ENCODE measurements at places on chromosomes 5 and 9.

DNA sequence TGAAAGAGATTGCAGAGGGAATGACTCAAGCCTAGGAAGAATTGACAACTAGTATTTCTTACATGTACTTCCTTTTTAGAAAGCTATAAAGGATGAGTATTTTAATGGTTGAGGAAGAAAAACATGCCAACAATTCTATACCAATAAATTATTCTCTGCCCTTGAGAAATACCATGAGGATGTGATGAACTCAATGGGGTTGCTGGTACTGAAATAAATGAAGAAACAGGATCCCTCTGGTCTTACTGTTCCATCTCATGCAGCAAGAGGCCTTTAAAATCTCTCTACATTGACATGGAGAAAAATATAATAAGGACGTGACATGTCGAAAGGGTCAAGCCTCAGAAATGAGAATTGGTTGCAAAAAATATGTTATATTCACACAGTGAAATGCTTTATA is 477.3 kb downstream of the GABRG2 start:
- no peak for DNase-seq

- DNase-seq, result no peak
Observed at GRCh38 chr9:31390403-31391025, 993.9 kb upstream of the ACO1 start.

DNA sequence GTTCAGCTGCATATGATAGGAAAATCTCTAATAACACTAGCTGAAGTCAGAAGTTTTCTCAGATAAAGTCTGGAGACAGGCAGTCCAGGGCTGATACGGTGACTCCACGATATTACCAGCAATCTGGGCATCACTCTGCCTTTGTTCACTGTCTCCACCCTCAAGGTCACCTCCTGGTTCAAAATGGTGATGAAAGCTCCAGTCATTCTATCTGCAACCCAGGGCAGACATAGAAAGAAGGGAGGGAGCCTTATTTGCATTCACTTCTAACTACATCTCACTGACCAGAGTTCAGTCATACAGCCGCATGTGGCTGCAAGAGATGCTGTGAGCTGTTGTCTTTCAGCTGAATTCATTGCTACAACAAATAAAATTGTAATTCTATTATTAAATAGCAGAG is 22.4 kb upstream of the GPR151 start:
- no peak for DNase-seq

DNA sequence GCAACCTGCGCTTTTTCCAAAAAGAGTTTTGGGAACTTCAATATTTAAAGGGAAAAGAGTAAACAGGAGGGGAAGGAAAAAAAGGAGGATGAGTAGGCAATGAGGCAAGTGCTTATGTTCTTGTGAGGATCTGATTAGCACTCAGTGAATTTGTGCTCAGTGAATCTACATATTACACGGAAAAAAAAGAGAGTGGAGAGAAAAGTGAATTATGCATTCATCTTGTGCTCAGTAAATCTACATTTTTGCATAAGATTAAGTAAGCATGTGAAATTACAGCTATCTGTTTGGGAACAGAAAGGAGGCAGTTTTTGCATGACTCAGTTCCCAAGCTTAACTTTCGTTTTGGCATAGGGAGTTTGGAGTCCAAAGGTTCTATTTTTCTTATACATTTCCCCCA is 170.1 kb downstream of the CDH10 start:
- DNase-seq, result no peak

GRCh38 chr5:82560561-82560960 is 282.4 kb upstream of the RPS23 start:
- no peak for DNase-seq

Data from fibroblast of the aortic adventitia (primary cell).